Stimulated activated naive CD8-positive, alpha-beta T cell treated with anti-CD3 and anti-CD28 coated beads, Interleukin-15, Interleukin-2, amounts not matched to agents 100 U/mL and 50 U/mL, for 24 hours (primary cell): ENCODE measurements at places on chromosomes 4 and X.
A peak's percentile ranks its signal among the peaks of the same experiment; 100 is the strongest.

DNA sequence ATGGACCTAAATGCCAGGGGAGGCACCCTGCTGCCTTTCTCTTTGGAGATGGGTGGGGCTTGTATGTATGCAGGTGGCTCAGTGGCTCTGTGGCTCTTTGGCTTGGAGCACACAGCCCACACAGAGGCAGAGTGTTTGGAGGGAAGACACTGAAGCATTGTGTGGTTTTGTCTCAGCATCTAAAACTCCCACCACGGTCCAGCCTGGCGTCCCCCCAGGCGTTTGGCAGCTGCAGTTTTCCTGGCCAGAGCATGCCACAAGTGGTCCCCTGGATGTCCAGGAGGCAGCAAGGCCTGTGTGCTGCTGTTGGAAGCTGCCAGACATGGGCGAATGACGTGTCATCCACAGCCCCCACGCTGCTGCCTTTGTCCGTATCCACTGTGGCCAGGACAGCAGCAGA lies 32.2 kb upstream of the PSAPL1 start:
- no peak for DNase-seq

DNA sequence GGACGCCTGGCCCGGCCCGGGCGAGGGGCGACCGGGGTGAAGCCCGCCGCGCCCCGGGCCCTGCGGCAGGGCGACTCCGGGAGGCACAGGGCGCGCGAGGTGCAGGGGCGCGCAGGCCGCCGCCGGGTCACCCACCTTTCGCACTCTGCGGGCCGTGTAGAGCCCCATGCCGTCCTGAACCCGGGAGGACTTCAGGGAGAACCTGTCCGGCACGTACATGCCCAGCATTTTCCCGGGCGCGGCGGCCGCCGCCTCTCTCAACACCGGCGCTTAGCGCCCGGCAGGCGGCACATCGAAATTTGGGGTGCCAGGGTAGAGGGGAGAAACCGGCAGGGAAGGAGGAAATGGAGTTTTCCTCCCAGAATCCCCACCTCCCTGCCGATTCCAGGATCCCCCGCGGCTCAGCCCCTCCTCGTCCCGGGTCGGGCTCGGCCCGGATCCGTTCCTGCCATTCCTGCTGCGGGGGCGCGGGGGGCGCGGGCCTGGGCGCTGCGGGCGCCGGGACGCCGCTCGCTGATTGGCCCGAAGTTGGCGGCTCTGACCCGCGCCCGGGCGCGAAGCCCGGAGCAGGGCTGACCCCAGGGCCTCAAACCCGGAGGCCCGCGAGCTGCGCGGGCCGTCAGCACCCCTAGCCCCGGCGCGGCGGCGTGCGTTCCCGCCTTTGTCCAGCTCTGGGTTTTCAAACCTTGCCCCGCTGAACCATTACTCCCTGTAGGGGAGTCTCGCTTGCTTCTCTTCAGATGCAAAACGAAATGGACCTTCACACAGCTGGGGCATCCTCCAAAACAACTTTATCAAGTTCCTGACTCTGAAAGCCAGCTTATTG lies at the start of gene PRDM5:
Gene PRDM5 (minus strand): TSS at position 346 of the 826 bp plus-strand sequence. CDS start 118 bp downstream, at position 228.
- peak; percentile 52 for DNase-seq

DNA sequence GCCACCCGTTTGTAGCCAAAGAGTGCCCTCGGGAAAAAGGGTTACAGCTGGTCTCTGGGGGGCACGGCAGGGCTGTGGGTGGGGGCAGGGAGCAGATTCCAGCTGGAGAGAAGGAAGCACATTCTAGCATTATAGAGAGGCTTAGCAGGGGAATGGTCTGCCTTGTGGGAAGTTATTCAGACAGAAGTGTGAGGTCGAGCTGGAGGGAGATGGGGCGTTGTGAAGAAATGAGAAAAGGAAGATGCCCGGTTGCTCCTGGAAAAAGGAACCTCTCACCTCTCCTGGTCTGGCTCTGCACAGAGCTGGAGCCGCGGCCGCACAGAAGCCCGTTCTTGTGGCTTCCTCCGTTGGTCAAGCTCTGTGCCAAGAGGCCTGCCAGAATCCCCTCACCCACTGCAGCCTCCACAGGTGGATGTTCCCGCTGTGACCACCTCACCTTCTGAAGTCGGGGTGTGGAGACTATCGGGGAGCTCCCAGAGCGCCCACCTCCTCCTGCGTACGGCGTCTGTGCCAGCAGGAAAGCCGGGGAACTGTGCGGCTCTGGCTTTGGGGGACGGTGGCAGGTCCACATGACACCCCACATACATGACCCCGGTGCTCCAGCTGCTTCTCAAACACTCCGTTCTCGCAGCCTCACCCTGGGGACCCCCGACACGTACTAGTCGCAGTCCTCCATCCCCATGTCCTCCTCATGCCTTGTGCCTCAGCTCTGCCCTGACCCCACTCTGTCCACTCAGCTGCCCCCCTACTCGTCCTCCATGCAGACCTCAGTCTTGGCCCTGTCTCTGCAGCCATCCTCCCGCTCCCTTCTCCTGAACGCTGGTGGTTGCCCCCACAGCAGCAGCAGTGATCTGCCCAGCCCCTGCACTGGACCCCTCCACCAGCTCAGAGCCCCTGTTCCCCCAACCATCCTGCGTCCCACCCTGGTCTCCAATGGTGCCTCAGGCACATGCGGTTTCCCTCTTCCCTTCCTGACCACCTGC lies 52.2 kb upstream of the HGFAC start:
- DNase-seq: no peak

- no peak for DNase-seq
Observed at GRCh38 chrX:110245011-110245410, 72.9 kb downstream of the AMMECR1 start.

DNA sequence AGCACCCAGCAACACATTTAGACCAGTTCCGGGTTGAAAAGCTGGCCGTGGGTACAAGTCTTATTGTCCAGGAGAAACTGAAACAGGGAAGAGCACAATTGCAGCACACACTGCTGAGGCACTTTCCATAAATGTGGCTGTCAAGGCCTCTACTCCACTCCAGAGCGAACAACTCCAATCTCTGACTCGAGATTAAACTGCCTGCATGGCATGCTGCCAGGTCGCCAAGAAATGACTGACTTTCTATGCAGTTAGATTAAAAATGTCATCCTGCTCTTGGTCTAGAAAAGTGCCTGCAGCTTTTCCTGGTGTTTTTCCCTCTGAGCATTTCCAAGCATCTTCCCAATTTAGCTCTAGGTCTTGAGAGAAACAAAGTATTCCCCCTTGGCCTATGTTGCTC lies 260.6 kb upstream of the EMCN start:
- no peak for DNase-seq

- no peak for DNase-seq
Observed at GRCh38 chr4:37682701-37683401, 3.3 kb downstream of the RELL1 start.

DNA sequence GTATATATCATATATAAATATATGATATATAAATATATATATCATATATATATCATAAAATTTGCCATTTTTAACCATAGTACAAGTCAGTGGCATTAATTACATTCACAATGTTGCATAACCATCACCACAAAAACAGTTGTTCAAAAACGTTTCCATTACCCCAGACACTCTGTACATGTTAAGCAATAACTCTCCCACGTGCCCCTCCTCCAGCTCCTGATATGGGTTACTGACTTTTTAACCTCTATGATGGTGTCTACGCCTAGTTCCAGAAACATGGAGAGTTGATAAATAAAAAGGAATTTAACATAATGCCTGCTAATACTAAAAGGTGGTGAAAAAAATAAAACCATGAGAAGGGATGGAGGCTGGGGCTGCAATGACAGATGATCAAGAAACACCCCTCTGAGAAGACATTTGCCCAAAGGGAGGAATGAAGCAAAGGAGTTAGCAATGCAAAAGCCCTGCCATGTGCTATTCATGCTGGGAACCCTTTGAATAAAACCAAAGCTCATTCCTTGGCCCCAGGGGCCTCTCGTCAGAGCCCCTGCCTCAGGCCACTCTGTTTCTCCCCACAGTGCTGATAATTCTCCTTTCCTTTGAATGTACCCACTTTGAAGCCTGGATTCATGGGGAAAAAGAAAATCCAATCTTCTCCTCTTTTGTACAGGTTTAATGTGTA lies 144.3 kb downstream of the NWD2 start:
- DNase-seq: no peak

DNA sequence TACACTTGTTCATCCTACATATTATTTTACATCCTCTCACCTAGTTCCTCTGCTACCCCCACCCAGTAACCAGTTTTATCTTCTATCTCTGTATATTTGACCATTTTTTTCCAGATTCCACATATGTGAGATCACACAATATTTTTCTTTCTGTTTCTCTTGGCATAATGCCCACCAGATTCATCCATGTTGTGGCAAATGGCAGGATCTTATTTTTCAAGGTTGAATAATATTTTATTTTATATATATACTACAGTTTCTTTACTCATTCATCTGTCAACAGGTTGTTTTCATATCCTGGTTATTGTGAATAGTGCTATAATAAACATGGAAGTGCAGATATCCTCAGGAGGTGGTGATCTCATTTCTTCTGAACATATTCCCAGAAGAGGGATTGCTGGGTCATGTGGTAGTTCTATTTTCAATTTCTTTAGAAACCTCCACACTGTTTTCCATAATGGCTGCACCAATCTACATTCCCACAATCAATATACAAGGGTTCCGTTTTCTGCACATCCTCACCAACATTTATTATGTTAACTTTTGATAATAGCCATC lies 48.2 kb downstream of the THAP9 start:
- no peak for DNase-seq

DNA sequence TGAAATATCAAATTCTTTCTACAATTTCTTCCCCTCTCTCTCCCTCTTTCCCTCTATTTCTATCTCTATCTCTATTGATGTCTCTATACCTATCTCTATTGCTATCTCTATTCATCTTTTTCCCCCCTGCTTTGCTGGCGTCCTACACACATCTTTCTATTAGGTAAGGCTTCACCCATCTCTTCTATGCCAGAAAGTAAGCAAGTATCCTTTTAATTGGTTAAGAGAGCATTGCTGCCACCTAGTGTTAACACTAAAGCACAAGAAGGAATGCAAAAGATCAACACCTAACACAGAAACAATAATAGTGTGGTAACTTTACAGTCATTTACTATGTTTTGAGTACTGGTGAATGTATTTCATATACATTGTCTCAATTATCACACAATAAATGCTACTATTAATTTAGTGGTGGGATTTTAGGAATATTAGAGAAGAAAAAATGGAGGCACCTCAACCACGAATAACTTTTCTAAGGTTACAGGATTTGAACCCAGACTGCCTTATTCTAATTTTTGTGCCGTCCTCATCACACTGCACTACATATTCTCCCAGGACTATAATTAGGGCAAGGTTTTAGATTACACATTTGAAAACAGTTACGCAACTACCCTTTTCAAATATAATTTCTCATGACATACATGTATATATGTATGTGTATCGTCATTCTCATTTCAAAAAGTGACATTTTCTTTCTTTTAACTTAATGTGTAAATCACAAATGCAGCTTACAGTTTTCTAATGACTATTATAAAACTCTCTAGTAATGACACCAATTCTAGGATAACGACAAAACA lies 3.7 kb upstream of the C4orf36 start:
- DNase-seq: no peak

DNA sequence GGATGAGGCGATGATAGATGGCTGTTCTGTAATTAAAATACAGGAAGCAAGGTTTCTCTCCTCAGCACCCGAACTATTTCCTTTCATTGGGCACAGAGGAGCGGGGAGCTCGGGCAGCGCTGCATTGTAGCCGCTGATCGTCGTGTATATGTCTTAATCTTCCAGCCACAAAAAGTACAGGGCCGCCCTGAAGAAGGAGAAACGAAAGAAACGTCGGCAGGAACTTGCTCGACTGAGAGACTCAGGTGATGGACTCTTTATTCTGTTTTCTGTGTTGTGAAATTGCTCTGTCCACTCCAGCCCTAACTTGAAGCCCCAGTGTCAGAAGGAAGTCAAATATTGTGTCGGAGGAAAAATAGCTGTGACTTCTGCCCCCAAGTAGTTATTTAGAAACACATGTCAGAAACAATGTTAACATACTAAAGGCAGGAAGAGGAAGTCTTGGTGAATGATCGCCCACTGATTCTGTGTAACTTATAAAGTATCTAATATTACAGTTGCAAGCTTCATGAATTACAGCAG lies 546 bp downstream of the ZRSR2 start:
- DNase-seq: no peak

DNA sequence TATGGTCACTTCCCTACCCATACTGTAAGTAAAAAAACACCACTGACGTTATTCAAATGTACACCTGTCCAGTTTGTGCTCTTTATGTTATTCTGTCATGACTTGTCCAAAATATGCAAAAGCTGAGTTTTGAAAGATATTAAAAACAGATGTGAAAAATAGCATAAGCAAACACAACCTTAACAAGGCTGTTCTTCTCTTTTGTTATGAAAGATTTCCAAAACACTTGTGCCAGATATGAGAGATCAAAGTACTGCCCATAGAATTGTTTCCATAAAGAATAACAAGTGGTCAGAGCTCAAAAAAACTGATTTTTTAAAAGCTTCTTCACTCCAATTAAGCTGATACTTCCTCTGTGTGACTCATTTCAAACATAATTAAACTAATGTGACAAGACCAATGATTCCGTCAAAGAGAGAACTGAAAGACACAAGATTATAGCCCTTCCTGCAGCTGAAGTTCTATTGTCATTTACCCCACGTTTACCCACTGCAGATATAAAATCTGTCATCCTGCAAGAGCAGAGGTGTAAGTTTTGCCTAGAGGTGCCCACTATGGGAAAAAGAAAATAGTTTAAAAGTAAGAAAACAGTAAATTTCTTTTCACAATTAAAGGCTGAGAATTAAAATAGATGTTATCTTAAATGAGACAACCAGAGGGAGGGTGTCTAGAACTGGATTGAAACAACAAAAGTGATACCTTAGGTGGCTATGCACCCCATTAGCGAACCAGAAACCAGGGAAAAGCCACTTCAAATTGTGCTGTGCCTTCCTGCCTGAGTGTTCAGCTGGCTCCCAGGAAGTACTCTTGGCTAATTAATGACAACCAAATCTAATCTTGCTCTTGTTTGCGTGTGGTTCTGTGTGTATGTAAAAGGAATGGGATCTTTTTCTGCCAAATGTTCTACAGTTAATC lies 30.1 kb downstream of the RASSF6 start:
- DNase-seq: no peak

- DNase-seq: no peak
Observed at GRCh38 chrX:71095033-71095432, 618 bp upstream of the FOXO4 start.

GRCh38 chr4:27176400-27176799 lies 315.8 kb downstream of the STIM2 start:
- DNase-seq: no peak

- no peak for DNase-seq
Observed at GRCh38 chr4:176885224-176885623, 92.5 kb upstream of the VEGFC start.

- DNase-seq: no peak
Observed at GRCh38 chr4:153131596-153131995, 72.6 kb upstream of the TRIM2 start.

GRCh38 chr4:57048590-57049304 lies 61.4 kb downstream of the IGFBP7 start:
- no peak for DNase-seq

- no peak for DNase-seq
Observed at GRCh38 chr4:78863991-78864390, 75.2 kb downstream of the PAQR3 start.

- no peak for DNase-seq
Observed at GRCh38 chrX:118212817-118213183, 96.2 kb upstream of the KLHL13 start.
